Panc1 (cell line): ENCODE measurements at places on chromosomes 16 and 17.

DNA sequence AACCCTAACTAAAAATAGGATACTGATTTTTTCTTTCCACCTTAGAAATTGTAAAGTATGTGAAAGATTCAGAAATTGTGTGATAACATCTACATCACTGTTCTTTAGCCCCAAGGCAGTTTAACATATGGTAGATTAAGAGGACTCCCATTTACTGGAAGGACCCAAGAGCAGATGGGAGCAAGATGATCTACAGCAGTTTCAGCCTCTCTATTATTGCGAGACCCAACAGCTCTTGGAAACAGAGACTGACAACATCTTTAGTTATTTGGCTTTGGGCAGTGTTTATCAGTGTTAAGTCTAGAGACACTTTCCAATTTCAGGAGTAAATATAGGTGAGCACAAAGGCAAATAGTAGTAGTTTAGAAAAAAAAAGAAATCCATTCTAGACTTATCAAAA is 124.9 kb upstream of the CORO6 start:
- DNase-seq, result no peak

GRCh38 chr17:21417921-21418320 is 41.8 kb downstream of the KCNJ12 start:
- DNase-seq, result no peak

DNA sequence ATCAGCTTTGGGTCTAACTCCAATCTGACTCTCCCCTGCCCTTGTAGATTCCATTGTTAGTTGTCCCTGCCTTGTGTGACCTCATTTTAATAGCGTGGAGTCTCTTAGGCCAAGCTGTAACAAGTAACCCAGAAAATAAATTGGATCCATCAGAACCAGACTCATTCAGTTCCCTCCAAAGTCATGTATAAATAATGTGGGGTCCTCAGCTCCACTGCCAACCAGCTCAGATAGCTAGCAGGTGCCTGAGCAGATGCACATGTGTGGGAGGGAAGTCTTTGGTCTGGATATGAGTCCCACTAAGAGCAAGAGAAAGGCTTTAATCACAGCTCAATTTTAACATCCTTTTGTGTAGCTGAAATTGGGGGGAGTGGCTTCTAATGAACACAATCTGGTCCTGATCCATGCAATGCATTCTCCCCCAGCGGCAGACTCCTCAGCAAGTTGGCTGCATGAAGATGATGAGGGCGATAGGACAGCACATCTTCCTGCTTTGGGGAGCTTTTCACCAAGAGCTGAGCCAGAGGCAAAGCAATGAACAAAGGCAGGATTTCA is 151.6 kb downstream of the ABCC12 start:
- DNase-seq, result no peak

DNA sequence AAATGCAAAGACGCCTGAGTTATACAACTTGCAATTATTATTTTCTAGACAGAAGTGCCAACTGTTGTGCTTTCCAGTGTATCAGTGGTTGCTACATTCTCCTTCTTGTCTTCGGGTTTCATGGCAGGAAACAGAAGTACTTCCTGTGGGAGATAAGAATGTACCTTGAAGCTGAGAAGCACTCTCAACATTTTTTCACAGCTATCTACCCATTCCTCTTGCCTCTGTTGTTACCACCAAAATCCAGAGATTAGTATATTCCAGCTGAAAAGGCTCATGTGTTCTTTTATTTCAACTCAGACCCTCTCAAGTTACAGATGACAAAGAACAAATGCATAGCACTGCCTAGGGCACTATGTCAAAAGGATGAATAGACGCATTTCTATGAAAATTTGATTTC is 4.8 kb upstream of the ADAT1 start:
- DNase-seq, result no peak

- no peak for DNase-seq
Observed at GRCh38 chr17:70181866-70182265, 12.5 kb downstream of the KCNJ2 start.

- DNase-seq, result no peak
Observed at GRCh38 chr17:17079336-17079735, 37.1 kb downstream of the MPRIP start.

GRCh38 chr16:86673956-86674453 is 95.7 kb downstream of the FOXL1 start:
- no peak for DNase-seq
